ENCODE measurements at places on chromosomes 7 and 10.

DNA sequence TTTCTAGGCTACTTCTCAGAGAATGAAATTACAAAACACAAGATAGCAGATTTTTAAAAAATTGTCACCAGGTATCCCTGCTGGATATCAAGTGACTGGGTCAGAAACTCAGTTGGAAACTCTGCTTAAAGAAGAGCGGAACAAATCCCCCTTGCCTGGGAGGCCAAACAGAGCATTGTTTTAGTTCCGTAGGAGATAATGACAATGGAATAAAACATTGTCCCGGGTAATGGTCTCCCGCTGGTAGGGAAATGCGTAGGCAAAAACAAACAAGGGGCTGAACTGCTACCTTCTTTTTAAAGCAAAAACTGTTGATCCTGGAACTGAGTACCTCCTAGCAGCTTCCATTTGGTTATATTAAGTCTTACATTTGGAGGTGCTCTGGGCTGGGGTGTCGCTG, 21.3 kb upstream of the VAX1 start:
- no peak for DNase-seq

DNA sequence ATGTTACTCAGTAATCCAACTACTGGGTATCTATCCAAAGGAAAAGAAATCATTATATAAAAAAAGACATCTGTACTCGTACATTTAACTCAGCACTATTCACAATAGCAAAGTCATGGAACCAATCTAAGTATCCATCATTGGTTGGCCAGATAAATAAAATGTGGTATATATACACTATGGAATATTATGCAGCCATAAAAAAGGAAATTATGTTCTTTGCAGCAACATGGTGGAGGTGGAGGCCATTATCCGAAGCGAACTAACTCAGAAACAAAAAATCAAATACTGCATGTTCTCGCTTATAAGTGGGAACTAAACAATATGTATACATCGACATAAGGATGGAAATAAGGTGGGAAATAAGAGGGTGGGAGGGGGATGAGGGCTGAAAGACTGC, 56.2 kb upstream of the ANTXRL start:
- DNase-seq: no peak

DNA sequence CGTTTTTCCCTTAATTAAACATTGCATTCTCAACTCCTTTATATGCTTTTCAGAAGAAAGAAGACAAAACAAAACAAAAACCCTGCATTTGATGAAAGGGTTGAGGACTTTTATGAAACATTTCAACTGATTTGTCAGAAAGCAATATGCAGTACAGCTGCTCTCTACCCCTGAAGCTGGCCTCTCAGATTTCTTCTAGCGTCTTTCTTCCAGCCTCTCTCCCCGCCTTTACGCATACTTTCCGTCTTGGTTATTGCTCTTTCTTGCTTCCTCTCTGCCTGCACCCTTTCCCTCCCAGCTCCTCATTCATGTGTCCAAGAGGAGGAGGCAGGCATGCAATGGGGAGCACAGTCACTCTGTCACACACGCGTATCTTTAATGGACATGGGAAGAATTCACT, 91.0 kb upstream of the COL1A2 start:
- DNase-seq: no peak

- no peak for DNase-seq
Measured at GRCh38 chr10:85961073-85961472, 405.5 kb downstream of the GRID1 start.

DNA sequence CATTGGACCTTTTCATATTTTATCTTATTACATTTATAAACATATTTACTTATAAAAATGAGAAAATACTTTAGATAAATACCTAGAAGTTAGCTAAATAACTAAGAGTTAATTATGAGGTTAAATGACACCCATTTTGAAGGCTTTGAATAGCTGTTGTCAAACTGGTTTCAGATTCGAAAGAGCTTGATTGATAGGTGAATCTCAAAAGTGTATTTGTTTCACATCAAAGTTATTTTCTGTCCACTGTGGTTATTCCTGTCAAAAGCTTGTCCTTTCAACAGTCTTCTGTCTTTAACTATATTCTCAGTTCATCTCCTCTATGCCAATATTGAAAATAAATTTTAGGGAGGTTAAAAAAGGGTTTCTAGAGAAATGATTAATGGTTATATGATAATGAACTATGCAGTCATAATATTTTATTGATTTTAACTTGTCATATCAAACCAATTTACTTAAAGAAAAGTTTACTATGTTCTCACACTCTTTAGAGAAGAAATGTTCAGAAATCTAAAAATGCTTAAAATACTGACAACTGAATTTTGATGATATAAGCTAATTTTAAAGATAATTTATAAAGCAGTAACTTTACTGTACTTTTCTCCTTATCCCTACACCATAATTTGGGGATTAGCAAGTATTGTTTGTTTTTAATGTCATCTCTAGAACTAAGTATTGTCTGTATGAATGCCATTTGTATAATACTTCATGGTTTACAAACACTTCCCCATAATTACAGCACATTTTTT, 72.0 kb upstream of the FOXP2 start:
- no peak for DNase-seq

GRCh38 chr7:106216517-106216922, 68.3 kb downstream of the NAMPT start:
- no peak for DNase-seq

GRCh38 chr7:118629898-118630438, 405.5 kb downstream of the ANKRD7 start:
- DNase-seq: no peak

DNA sequence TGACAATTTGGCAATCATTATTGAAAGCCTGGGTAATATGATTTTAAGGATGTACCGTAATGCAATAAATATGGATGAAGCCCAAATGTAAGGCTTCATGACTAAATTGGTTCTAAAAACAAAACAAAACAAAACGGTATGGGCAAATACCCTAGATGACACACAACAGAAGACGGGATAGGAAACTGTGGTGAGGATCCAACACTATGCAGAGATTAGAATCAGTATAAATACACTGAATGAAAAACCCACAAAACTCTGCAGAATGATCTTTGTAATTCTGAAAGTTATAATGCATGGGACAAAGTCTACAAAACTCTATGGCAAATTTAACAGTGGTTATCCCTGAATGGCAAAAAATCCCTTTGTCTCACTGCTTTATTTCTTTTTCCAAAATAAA, 57.6 kb downstream of the MALSU1 start:
- DNase-seq: no peak

GRCh38 chr7:44257618-44258422, 57.0 kb downstream of the YKT6 start:
- DNase-seq: peak; percentile 71

DNA sequence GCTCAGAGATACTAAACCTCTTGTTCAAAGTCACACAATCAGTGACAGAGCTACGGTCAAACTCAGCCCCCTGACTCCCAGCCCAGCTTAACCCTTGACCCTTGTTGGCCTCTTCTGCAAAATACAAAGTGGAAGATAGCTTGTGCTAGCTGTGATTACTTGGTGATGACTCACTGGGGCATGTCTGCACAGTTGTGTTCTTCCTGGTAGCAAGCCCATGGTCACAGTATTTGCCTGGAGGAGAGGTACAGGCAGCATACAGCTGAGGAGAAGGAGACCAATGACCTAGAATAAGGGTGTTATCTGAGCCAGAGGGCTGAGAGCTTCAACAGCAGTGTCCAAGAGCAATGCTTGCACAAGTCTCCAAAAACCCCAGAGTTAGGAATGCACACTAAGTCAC, 5.7 kb upstream of the HSPA12A start:
- DNase-seq: no peak

DNA sequence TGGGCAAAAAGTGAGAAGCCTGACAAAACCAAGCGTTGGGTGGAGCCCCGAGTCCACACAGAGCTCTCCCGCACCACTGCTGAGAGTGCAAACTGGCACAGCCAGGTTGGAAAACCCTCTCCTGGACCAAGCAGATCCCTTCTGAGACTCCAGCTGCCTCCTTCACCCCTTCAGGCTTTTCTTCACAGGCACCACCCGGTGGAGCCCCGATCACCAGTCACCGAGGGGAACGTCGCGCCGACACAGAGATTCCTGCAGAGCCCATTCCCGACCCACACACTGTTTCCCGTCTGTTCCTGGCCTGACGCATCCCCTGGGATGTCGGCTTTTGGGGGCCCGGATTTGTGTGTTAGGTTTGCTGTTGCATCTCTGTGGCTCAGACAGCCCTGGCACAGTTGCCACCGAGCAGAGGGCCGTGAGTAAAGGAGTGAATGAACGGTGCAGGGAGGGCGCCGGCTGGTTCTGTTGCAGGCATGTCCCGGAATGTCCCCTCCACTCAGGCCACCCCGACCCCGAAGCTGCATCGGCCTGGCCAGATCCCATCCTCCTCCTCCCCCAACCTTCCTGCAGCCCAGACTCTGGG, 51.0 kb upstream of the INPP5A start:
- no peak for DNase-seq

DNA sequence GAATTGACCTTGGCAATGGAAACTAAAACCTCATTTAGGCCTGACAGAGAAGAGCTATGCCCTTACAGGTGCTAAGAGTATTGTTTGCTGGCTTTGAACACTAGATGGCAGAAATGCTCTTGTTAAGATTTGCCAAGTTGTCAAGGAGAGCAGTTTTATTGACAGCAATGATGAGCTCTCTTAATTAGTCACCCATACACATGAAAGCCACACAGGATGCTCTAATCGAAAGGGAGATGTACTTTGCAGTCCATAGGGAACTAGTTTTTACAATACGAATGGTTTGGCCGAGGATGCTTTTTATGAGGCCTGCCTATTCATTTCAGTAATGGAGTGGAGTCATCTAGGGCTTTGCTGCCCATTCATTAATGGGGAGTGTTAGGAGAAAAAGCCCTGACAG, 45.4 kb upstream of the MBL2 start:
- no peak for DNase-seq

GRCh38 chr7:30463405-30464145, 15.0 kb downstream of the NOD1 start:
- DNase-seq: no peak

DNA sequence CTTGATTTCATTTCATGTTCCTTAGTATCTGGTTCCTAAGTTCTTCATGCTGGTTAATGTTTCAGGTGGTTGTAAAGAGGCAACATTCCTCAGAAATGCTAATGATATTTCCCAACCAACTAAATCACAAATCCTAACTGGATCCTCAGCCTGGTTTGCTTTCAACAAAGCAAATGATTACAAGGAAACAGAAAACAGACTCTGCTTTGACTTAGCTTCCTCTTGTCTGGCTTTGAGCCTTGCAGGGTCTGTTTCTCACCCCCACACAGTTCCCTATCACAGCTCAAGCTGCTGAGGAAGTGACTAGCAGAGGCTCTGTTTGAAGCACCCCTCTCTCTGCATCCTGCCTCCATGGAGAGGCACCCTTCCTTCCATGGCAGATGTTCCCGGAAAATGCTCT, 130.2 kb upstream of the CTTNBP2 start:
- DNase-seq: no peak

DNA sequence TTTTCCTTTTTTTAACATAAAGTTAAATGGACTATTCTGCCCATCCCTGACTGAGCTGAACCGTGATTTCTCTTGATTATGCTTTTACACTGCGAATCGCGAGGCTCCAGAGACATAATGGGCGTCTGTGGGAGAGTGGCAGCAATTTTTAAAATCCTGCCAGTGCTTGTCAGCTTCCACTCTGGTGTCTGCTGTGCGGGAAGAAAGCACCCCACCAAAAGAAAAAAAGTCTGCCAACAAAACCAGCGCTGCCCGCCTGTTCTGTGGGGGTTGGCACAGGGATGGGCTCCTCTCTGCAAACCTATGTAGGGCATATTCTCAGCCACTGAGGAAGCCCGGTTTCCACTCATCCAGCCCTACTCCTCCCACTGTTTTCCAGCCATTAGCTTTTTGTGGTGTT, 592.3 kb upstream of the GALNT17 start:
- DNase-seq: no peak

- DNase-seq: no peak
Measured at GRCh38 chr7:78020874-78021249, 222.3 kb downstream of the PHTF2 start.

DNA sequence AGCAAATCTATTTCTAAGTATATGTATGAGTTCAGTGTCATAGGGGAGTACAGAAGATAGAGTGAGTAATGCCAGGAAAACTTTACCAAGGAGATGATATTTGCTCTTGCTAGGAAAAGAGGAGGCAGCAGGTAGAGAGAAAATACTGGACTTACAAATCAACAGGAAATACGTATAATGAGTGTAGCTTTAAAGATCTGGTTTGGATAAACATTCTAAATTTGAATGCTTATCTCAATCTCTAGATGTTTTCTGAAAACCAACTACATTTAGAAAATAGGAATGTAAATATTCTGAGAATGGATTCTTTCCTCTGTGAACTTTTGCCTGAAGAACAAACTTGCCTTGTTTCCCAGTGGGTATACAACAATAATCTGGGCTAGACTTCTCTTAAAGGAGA, 46.9 kb upstream of the GNAI1 start:
- DNase-seq: no peak

DNA sequence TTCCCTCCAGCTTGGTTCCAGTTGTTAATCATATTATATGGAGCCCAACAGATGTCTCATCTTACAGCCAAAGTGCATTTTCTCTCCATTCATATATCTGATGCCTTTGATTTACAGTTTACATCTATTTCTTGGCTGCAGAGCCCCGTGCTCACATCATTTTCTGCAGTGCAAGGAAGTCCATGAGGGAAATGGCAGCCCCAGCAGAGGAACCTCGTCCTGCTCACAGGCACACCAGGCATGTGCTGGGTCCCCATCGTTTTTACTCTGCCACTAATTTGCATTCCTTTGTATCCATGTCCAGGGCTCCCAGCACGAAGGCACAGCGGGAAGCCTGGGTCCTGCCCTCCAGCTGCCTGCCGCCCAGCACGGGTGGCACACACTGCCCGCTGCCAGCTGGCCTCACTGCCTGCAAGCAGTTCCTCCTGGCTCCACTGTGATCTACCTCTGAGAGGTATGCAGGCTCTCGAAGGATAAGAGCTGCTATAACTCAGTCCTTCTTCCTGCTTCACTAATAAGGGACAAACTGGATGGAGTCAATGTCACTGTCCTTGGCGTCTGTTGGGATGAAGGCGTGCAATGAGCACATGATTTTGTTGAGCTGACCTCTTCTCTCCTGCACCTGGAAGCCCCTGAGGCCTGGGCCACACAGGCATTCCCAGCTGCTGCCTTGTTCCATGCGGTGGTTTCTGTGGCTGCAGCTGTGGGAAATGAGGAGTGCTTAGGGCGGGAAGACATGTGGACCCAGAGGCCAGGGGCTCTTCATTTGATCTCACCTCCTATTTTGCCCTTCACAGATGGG, 583.6 kb upstream of the MGMT start:
- DNase-seq: no peak

DNA sequence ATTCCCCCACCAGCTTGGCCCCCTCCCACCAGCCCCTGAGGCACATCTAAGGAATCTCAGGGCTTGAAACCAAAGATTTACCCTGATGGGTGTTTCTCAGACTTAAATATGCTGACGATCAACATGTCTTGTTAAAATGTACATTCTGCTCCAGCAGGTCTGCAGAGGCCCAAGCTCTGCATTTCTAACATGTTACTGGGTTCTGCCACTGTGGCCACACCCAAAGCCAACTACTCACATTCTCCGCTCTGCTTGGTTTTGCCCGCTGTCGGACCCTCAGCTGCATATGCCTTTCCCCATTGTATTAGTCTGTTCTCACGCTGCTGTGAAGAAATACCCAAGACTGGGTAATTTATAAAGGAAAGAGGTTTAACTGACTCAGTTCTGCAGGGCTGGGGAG, 8.9 kb downstream of the PIP4K2A start:
- no peak for DNase-seq

Data from activated T-cell treated with anti-CD3 and anti-CD28 coated beads for 24 hours (primary cell).